ENCODE measurements at places on chromosomes 7 and 10.

GRCh38 chr10:6607182-6607581 is 27.1 kb upstream of the PRKCQ start:
- DNase-seq: no peak

- no peak for DNase-seq
Measured at GRCh38 chr7:12643644-12644043, 43.8 kb upstream of the ARL4A start.

DNA sequence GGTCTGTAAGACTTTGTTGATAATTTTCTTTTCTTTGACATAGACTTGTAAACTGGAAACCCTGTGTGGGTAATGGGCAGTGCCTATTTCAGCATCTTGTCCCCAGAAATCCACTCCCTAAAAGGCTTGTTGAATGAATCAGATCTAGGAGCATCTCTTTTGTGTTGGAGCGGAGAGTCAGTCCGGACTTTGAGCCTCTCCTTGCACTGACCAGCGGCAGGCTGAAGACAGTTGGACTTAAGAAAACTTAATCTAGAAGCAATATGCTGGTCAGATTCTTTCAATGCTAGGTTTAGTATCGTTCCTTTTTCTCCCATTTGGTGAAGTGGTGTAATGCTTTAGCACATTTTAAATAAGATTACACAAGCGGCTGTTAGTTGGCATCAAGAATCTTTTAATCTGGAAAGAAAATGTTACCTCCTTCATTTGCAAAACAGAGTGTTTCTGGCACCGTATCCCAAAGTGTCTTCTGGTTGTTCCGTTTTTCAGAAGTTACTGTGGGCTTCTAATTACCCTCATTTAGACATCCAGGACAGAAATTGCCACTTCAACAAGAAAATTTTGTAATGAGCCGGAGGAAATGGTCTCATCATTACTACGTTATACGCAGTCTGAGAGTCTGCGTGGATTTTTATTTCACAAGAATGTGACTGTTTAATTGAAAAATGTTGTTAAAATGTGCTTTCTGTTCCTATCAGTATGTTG is 74.7 kb downstream of the CUX1 start:
- no peak for DNase-seq

GRCh38 chr7:76330261-76330660 is 27.8 kb downstream of the HSPB1 start:
- no peak for DNase-seq

DNA sequence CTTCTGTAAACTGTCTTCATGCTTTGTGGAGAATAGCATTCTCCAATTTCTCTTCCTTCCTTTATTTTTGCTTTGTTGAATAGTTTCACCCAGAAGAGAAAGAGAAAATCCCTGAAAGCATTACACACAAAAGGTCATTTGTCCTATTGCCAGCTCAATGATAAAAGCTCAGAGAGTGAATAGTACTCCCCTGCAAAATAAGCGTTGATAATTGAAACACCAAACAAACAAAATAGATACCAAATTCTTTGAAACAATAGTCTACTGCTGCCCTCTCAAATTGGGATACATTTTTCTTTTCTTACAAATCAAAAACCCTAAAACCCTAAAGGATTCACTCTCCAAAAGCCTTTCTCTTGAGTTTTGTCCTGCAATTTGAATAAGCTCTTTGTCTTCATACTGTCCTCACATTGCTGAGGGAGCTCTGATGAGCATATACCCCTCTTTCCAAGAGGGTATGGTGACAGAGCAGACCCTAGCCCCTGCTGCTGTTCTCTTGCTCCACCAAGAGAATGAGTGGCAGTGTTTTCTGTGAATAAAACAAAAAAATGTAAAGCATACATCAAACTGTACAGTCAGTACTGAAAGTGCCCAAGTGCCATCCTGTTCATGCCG is 134.4 kb downstream of the CSTF2T start:
- DNase-seq: no peak

- DNase-seq: no peak
Measured at GRCh38 chr7:114691605-114692004, 230.3 kb upstream of the MDFIC start.

GRCh38 chr7:2107386-2108070 is 125.2 kb downstream of the MAD1L1 start:
- DNase-seq: no peak

- DNase-seq: no peak
Measured at GRCh38 chr10:62626817-62627216, 177.7 kb upstream of the ADO start.

DNA sequence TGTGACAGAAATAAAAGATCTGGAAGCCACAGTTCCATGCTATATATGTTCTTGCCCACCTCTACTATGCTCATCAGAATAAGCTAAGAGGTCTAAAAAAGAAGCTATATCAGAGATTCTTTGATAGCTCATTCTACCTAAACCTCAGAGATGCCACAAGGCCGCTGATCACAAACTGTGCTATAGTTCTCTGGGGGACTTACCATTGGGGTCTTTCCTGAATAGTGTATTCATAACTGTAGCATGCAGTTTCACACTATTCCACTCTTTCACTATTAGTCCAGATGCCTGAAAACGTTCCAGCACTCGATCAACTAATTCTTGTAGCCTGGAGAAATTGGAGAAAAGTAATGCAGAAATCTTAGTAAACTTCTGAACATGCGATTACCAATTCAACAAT is 44.5 kb upstream of the SPOCK2 start:
- no peak for DNase-seq

GRCh38 chr10:29057822-29058331 is 231.0 kb upstream of the LYZL1 start:
- DNase-seq: no peak

DNA sequence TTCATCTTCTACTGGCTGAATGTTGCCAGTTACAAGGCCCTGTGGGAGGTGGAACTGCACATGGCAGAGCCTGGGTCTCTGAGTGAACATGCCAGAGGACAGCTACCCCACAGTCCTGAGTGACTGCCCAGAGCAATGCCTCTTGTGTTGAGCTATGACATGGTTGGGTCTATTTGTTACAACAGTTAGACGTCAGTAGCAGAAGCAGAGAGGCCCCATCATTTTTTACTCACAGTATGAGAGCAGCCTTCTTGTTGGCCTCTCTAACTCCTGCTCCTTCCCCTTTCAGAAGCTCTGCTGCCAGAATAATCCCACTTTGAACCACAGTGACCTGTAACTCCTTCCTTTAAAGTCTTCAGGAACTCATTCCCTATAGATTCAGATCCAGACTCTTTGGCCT is 30.8 kb upstream of the NRP1 start:
- DNase-seq: no peak

GRCh38 chr7:6251653-6252052 is 20.8 kb downstream of the CYTH3 start:
- DNase-seq: no peak

DNA sequence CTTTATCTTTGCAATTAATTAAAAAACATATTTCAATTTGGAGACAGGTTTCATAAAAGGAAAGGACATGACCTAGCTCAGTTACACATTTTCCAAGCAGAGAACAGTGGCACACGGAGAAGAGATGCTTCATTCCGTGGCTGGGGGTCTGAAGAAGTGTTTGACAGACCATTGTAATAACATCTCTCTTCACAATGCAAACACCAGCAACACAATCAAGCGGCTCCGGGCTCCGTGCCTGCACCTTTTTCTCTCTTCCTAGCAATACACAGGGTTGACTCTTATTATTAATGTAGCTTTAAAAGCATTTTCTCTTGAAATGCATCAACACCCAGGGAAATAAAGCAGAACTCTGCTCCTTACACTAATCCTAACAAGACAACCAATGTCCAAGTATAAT is 261.0 kb upstream of the AOAH start:
- DNase-seq: no peak

DNA sequence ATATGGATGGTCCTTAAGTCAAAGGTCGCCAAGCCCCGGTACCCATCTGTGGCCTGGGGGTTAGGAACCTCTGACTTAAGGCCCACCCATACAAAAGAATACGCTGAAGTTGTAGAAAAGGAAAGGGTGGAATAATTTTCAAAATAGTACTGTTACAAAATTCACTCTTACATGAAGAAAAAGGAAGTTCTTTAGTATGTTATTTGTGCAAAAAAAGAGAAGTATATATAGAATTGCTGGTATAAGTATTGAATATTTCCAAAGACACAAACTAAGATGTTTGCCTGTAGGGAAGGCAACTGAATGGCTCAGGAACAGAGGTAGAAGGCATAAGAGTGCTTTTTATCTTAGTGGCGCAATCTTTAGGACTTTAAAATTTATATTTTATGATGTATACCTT is 78.7 kb downstream of the PRLHR start:
- DNase-seq: no peak

- DNase-seq: no peak
Measured at GRCh38 chr10:127580822-127581221, 31.7 kb downstream of the NPS start.

DNA sequence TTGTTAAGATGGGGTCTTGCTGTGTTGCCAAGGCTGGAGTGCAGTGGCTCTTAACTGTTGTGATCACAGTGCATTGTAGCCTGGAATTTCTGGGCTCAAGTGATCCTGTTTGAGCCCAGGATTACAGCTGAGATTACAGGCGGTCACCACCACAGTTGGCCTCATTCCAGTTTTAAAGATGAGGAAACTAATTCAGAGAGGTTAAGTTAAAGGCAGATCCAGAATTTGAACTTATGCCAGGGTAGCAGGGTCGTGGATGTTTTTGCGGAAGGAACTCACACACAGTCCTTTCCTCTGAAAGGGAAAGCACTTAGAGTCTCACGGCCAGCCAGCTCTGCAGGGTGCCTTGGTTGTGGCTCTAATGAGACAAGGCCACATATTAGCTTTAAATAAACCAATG is 84.7 kb downstream of the MMRN2 start:
- no peak for DNase-seq

DNA sequence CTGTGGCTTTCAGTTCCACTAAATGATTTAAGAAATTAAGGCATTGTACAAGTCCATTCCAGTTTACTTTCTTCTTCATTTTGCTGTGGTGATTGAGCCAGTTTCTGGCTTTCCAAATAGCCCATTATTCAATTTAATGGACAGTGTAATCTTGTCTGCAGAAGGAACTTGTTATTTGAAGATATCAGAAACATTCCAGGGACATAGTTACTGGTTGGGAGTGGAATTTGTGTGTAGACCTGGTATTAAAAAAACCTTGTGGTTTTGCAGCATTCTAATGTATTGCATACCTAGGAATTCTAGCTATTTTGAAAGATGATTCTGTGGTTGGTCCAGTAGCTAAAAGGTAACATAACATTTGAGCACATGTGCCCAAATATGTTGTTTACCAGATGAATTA is 72.2 kb downstream of the MCU start:
- DNase-seq: no peak

- no peak for DNase-seq
Measured at GRCh38 chr7:71555758-71556157, 423.8 kb downstream of the GALNT17 start.

GRCh38 chr7:92656121-92656520 is 65.9 kb upstream of the FAM133B start:
- DNase-seq: no peak

GRCh38 chr7:158407581-158408317 is 179.9 kb downstream of the PTPRN2 start:
- no peak for DNase-seq

DNA sequence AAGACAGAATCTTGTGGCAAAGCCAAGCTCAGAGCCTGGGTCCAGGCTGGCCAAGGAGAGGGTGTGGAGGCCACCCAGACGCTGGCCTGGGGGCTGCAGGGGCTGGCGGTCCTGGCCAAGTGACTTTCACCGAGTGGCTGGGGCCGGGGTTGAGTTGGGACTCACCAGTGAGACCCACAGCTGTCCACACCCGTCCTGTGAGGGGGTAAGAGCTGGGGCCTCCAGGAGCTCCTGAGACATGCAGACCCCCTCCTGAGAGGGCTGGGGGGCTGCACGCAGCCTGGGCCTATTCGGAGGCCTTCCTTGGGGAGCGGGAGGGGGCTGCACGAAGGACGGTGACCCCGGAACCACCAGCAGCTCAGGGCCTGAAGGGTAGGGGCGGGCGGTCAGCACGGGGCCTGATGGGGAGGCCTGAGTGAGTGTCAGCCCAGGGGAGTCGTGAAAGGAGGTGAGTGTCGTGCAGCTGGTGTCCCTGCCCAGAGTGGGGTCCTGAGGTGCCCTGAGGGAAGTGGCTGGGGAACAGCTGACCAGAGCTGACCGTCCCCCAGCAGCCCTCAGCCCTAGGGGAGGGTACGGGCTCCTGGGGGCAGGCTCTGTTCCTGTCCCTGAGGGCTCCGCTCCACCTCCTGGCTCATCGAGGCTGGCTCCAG is 100.9 kb downstream of the FOXL3 start:
- no peak for DNase-seq

DNA sequence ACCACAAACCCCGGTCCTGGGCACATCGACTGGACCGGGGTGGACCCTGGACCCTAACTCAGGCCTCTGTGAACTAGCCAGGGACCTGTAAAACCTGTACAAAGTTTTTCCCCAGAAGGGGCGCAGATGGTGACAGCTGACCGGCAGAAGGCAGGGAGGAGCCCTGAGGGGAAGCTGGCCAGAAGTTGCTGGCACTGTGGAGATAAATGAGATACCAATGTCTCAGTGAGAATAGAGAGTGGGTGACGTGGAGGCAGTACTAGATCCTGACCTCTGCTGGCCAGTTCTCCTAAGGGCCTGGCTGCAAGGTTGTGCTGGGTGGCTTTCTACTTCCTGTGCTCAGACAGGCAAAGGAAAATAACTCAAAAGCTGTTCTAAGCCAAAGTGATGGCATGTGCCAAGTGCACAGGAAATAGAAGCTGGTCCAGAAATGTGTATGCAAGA is 10.6 kb upstream of the TSPAN14 start:
- peak; percentile 39 for DNase-seq

- no peak for DNase-seq
Measured at GRCh38 chr7:111137296-111138192, 46.6 kb downstream of the LRRN3 start.

GRCh38 chr10:48231178-48231577 is 43.3 kb downstream of the FRMPD2 start:
- DNase-seq: no peak

DNA sequence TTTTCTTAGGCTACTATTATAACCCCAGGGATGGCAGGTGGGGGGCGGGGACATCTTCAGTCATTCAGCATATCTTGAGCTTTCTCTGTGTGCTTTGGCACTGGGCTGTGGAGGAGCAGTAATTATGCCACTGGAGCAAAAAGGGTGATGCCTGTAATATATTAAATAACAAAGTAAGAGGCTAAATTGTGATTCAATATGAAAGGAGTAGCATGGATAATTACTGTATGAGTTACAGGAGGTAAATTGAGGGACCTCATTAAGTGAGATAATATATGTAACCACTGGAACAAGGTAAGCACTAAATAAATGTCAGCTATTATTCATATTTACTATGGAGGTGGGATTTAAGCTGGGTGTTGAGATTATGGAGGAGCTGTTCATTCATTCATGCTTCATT is 3.3 kb upstream of the STN1 start:
- DNase-seq: no peak

- no peak for DNase-seq
Measured at GRCh38 chr7:40570223-40570622, 435.4 kb downstream of the SUGCT start.

DNA sequence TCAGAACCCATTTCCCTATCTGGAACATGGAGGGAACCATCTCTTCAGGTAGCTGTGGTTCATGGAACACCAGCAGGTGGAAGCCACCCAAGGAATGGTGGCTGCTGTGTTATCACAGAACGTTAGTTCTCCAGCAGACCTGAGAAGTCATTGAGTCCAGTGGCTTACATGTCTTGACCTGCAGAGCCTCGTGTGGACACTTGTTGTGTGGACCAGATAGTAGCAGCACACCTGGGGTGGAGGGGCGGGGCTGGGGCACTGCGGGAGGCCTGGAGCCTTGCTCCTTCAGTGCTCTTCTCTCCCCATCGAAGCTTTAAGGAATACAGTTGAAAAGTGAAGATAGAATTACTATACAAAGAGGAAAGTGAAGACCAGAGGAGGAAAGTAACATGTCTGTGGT is 42.4 kb downstream of the VWA2 start:
- DNase-seq: no peak
